Osteocyte (in vitro differentiated cells): ENCODE measurements at places on chromosomes 6 and 20. TPM values are rescaled to one million over a fixed set of nuclear protein-coding genes. Genes with fewer than 3 reads are reported as not detected.

PAK1IP1 gene
- 12.2 and 13.8 TPM in 2 replicates for total RNA-seq

CLDN20 gene
- not detected in 2 replicates for total RNA-seq

ARFGEF2 gene
- total RNA-seq, result 32.5 and 35.8 TPM in 2 replicates

HSPA1L gene
- 1.1 and 1.7 TPM in 2 replicates for total RNA-seq

KIF6 gene
- total RNA-seq, result 1.3 and 1.8 TPM in 2 replicates

PI16 gene
- total RNA-seq, result not detected in 2 replicates

C6orf52 gene
- 0.73 and 0.84 TPM in 2 replicates for total RNA-seq

AIF1 gene
- total RNA-seq, result not detected in 2 replicates

COL9A1 gene
- not detected in 2 replicates for total RNA-seq

- no peak overlapping the region for H3K27ac ChIP-seq
- DNase-seq, result no peak
- H3K4me3 ChIP-seq, result no peak overlapping the region
- no peaks in the 10 kb centered on the region for H3K36me3 ChIP-seq
- peaks cover 4% of the 10 kb centered on the region for H3K27me3 ChIP-seq
Observed at GRCh38 chr6:105550955-105551620, 148.2 kb upstream of the PREP start.

GRCh38 chr20:536426-537010 lies 7.1 kb downstream of the CSNK2A1 start:
- peak overlapping the region; percentile 52 for H3K4me3 ChIP-seq
- H3K36me3 ChIP-seq, result peaks cover 12% of the 10 kb centered on the region
- no peaks in the 10 kb centered on the region for H3K27me3 ChIP-seq
- H3K4me1 ChIP-seq, result peaks cover 65% of the 10 kb centered on the region

DNA sequence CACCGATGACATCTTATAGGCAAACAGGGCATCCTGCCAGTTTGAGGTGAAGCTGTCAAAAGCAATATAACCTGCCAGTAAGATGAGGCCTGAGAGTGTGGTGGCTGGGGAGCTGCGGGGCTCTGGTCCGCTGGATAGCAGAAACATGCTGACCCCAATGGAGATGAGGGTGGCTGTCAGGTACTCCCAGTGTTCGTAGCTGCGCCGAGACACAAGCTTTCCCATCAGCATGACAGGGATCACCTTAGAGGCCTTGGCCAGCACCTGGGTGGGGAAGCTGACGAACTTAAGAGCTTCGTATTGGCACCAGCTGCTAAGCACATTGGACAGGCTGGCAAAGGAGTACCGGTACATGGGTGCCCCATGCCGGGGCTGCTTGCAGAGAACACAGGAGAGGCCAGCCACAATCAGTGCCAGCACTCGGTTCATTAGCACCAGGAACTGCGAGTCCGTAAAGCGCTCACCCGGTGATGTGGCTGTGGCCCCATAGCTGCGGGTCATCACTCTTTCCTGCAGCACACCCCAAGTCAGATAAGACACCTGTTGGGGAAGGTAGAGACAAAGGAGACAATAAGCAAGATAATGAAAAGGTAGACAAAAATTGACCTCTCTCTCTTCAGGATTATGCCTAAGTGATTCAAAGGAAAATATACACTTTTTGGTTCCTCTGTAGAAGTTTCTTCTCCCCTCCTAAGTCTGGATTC lies 2.1 kb downstream of the SLC35B2 start:
- H3K4me1 ChIP-seq, result peaks cover 52% of the 10 kb centered on the region
- H3K4me3 ChIP-seq, result peak overlapping the region; percentile 89

DNA sequence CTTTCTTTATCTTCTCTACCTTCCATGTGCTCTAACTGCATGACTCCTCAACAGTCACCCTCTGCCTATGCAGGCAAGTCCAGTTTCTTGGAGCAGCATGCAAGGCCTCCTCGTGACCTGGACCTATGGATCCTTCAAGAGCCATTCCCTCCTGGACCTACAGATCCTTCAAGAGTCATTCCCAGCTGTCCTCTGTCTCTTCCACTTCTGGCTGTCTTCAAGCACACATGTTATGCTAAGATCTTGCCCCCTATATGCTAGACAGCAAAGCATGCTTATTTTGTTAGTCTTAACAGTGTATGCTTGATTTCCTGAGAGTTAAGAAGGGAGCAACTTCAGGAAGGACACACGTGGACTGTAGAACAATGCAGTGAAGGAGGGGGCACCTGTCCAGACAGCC lies 7.5 kb downstream of the ID4 start:
- H3K27me3 ChIP-seq, result no peaks in the 10 kb centered on the region
- peak overlapping the region; percentile 19 for H3K27ac ChIP-seq
- H3K36me3 ChIP-seq, result peaks cover 11% of the 10 kb centered on the region
- DNase-seq, result no peak
- H3K4me3 ChIP-seq, result no peak overlapping the region
- peaks cover 54% of the 10 kb centered on the region for H3K4me1 ChIP-seq

DNA sequence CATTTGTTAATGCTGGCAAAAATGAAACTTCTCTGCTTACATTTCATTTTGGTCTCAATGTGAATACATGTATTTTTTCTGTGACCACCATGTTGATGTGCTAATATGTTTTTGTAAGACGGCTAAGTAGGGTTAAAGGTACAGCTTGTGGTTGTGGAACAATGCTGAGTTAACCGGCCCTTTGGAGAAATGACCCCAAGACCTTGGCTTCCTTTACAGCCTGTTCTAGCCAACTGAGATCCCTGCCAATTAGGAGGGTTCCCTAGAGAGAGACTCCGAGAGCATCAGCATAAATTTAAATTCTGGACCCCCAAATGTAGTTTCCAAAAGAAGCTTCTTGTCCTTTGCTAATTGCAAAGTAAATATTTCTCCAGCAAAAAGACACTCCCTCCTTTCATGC lies 44.4 kb downstream of the RSPO3 start:
- DNase-seq, result no peak
- no peaks in the 10 kb centered on the region for H3K36me3 ChIP-seq
- H3K27ac ChIP-seq, result no peak overlapping the region
- peaks cover 8% of the 10 kb centered on the region for H3K4me1 ChIP-seq
- H3K27me3 ChIP-seq, result peaks cover 12% of the 10 kb centered on the region

DNA sequence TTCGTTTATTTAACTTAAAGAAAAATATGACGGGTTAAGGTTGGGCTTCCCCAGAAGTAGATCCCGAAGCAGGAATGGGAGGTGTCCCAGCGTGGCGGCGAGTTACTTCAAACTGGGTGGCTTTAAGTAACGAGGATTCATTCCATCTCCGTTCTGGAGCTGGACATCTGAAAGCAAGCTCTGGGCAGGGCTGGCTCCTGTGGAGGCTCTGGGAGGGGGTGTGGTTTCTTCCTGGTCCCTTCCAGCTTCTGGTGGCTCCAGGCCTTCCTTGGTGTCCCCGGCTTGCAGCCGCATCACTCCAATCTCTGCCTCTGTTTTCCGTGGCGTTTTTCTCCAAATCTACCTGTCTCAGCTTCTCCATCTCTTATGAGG lies 47.3 kb upstream of the BHLHE23 start:
- no peaks in the 10 kb centered on the region for H3K4me1 ChIP-seq
- peaks cover 9% of the 10 kb centered on the region for H3K27me3 ChIP-seq
- H3K27ac ChIP-seq, result no peak overlapping the region
- no peak overlapping the region for H3K4me3 ChIP-seq

DNA sequence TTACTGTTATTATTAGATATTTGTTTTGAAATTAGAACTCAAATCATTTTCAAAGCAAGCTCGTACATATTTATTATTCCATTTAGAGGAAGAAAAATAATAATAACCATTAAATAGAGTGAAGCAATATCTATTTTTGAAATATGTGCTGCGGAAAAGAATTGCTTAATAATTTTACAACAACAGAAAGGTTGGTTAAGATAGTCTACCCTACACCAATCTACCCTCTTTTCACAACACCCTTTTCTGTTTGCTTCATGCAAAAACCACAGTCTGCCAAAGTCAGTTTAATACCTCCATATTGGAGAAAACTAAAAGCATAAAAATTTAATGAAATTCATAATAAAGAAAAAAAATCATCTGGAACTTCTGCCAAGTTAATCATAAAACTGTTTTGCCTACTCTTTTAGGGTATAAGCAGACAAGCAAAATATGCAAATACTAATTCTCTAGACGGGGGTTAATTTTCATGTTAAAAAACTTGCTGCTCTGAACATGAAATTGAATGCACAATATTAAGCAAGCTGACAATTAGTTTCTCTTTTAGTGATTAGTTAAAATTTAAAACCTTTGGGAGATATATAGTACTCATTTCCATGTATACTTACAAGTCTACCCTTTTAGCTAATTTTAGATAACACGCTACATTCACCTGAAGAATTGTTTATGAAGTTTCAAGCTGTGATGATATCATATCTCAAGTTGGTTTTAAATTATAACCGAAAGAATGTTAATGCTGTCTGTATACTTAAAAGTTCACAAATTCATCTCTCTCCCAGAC lies 100.2 kb downstream of the AHI1 start:
- H3K4me1 ChIP-seq, result no peaks in the 10 kb centered on the region
- H3K36me3 ChIP-seq, result peaks cover 11% of the 10 kb centered on the region
- H3K4me3 ChIP-seq, result no peak overlapping the region
- H3K27ac ChIP-seq, result no peak overlapping the region
- no peaks in the 10 kb centered on the region for H3K27me3 ChIP-seq

DNA sequence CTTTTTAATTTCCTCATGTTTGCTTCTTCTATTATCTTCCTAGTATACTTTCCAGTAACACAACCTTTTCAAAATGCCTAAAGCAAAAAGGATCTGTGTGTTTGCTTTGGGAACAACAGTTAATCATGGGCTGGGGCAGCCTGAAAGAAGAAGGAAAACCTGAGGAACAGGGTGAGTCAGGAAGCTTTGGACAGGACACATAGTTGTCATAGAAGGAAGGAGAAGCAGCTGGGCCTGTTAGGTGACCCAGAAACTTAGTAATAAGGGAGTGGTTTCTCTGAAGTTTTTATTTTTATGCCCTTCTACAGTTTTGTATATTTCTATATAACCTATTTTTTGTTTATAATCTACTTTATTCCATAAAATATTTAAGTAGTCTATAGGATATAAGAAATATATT lies 61.4 kb downstream of the CD24 start:
- H3K27ac ChIP-seq, result no peak overlapping the region
- peaks cover 15% of the 10 kb centered on the region for H3K27me3 ChIP-seq
- DNase-seq, result no peak
- no peak overlapping the region for H3K4me3 ChIP-seq
- no peaks in the 10 kb centered on the region for H3K36me3 ChIP-seq

- no peak overlapping the region for H3K4me3 ChIP-seq
- no peak for DNase-seq
- no peak overlapping the region for H3K27ac ChIP-seq
Observed at GRCh38 chr20:7703551-7703961, 236.7 kb downstream of the HAO1 start.

- H3K4me3 ChIP-seq, result no peak overlapping the region
- no peaks in the 10 kb centered on the region for H3K36me3 ChIP-seq
- H3K27ac ChIP-seq, result no peak overlapping the region
- peaks cover 3% of the 10 kb centered on the region for H3K27me3 ChIP-seq
- H3K4me1 ChIP-seq, result peaks cover 20% of the 10 kb centered on the region
Observed at GRCh38 chr6:111230351-111231089, 143.2 kb downstream of the SLC16A10 start.
